ENCODE measurements at places on chromosomes 3 and 15.

DNA sequence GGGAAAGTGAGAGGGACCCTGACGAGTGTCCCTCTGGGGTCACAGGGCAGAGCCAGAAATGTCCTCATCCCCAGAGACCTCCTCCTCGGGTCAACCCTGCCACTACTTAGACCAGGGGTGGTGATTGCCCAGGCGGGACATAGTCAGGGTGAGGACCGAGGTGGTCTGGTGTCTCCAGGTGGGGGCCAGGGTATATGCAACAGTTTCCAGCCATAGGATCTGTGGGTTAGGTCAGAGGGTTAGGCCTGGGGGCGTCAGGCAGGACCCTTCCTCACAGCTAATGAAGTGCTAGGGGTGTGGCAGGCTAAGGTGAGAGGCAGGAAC lies 22.3 kb upstream of the FBLN2 start:
- H3K4me3 ChIP-seq = no peak overlapping the region
- no peak for DNase-seq
- H3K4me1 ChIP-seq = peaks cover 23% of the 10 kb centered on the region
- peak overlapping the region; percentile 98 for H3K27ac ChIP-seq

DNA sequence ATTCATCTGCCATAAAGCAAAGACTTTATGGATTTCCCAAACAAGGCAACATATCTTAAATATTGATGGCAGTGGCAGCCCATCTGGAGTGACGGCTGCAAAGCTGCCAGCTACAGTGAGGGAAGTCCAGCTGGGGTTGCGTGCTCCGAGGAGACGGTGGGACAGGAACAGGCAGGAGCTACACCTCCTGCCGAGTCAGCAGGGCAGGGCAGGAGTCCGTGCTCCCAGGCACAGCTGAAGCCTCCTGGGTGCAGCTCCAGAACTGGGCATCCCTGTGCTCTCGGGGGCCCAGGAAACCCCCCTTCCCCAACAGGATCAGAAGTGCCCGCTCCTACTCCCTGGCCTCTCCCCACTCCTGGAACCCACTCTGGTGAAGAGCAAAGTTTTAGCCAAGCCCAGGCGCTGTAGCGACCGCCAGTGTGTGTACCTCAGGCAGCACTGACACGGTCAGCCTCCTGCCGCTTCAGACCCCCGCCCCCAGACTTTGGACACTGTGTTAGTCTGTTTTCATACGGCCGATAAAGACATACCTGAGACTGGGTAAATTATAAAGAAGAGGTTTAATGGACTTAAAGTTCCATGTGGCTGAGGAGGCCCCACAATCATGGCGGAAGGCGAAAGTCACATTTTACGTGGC lies 556.4 kb upstream of the CCDC54 start:
- H3K27me3 ChIP-seq = no peaks in the 10 kb centered on the region
- H3K4me1 ChIP-seq = peaks cover 15% of the 10 kb centered on the region
- no peak for DNase-seq
- H3K4me3 ChIP-seq = no peak overlapping the region
- H3K27ac ChIP-seq = no peak overlapping the region
- no peaks in the 10 kb centered on the region for H3K36me3 ChIP-seq

GRCh38 chr3:5181469-5182141 lies 5.9 kb upstream of the EDEM1 start:
- peaks cover 23% of the 10 kb centered on the region for H3K36me3 ChIP-seq
- no peak overlapping the region for H3K4me3 ChIP-seq
- no peaks in the 10 kb centered on the region for H3K27me3 ChIP-seq
- no peak for DNase-seq

DNA sequence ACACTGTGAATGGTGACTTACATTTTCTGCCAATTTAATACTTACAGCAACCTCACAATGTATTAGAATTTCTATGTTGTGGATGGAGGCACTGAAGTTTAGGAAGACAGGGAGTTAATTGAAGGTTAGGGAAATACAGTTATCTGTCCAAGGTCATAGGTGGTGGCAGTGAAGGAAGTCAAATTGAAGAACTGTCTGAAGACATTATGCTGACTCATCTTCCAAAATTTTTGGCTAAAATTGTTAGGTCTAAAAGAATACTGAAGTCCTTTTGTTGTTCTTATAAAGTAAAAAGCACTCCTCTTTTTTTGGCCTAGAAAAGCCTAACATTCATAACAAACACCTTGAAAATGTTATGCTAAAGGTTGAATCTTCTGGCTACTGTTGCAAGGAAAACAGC lies 27.7 kb downstream of the EMC4 start:
- DNase-seq = peak; percentile 1
- no peaks in the 10 kb centered on the region for H3K27me3 ChIP-seq
- peaks cover 17% of the 10 kb centered on the region for H3K36me3 ChIP-seq
- no peak overlapping the region for H3K27ac ChIP-seq

- no peak overlapping the region for H3K27ac ChIP-seq
- no peaks in the 10 kb centered on the region for H3K36me3 ChIP-seq
- peaks cover 13% of the 10 kb centered on the region for H3K4me1 ChIP-seq
- no peak for DNase-seq
- H3K27me3 ChIP-seq = no peaks in the 10 kb centered on the region
Observed at GRCh38 chr3:182730675-182731042, 62.6 kb upstream of the ATP11B start.

- H3K4me1 ChIP-seq = no peaks in the 10 kb centered on the region
- DNase-seq = peak; percentile 4
- H3K27ac ChIP-seq = no peak overlapping the region
- no peaks in the 10 kb centered on the region for H3K27me3 ChIP-seq
Observed at GRCh38 chr3:20546636-20547035, 360.6 kb upstream of the SGO1 start.

GRCh38 chr3:116005404-116005803 lies 382.1 kb downstream of the GAP43 start:
- H3K36me3 ChIP-seq = no peaks in the 10 kb centered on the region
- 0 out of 2 replicates have a peak overlapping the region, but pooled peaks have one; percentile 7 for H3K4me3 ChIP-seq
- H3K4me1 ChIP-seq = peaks cover 40% of the 10 kb centered on the region
- H3K27ac ChIP-seq = peak overlapping the region; percentile 95
- H3K27me3 ChIP-seq = no peaks in the 10 kb centered on the region

DNA sequence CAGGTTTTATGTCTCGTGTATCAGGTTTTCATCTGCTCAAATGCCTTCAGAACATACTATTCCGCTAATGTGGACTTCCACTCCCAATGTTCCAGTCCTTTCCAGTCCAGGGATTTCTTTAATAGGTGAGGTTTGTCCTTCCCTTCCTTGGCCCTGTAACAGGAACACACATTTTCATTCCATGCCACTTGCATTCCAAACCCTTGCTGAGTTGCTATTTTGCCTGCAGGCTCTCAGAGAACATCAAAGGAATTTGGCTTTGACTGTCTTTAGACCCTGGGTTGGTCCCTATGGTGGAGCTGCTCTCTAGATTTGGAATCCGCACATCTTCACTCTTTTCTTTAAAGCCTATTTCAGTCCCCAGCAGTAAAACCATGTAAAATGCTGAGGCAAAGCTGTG lies 12.3 kb upstream of the ALCAM start:
- H3K4me3 ChIP-seq = no peak overlapping the region
- DNase-seq = peak; percentile 34
- H3K27me3 ChIP-seq = no peaks in the 10 kb centered on the region
- peak overlapping the region; percentile 49 for H3K27ac ChIP-seq

DNA sequence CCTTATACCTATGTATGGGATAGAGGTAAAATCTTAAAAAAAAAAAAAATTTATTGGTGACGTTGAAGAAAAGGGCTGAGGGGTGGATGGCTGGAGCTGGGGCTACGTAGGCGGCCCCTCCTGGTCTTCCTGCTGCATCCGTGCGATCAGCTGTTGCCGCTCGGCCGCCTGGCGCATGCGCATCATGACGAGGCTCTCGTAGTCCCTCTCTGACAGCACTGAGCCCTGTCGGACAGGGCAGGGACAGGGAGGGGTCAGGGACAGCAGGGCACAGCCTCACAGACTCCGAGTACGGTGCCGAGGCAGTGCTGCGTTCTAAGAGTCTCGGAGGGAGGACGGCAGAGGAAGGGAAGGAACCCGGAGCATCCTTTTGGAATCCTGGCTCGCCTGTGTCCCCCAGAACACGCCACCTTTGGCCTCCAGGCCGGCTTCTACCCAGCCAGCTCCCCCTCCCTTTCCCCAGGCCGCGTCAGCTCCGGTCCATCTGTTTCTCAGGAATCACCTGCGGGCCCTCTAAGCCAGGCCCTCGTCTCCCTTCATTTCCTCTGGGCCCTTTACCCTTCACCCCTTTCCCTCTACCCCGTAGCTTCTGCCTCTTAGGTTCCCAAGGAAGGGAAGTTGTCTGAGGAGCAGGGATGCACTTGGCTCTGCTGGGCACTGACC lies 1.8 kb upstream of the C15orf62 start:
- no peaks in the 10 kb centered on the region for H3K36me3 ChIP-seq
- H3K4me1 ChIP-seq = peaks cover 33% of the 10 kb centered on the region
- no peak overlapping the region for H3K27ac ChIP-seq
- no peak for DNase-seq
- H3K4me3 ChIP-seq = no peak overlapping the region
- H3K27me3 ChIP-seq = no peaks in the 10 kb centered on the region

DNA sequence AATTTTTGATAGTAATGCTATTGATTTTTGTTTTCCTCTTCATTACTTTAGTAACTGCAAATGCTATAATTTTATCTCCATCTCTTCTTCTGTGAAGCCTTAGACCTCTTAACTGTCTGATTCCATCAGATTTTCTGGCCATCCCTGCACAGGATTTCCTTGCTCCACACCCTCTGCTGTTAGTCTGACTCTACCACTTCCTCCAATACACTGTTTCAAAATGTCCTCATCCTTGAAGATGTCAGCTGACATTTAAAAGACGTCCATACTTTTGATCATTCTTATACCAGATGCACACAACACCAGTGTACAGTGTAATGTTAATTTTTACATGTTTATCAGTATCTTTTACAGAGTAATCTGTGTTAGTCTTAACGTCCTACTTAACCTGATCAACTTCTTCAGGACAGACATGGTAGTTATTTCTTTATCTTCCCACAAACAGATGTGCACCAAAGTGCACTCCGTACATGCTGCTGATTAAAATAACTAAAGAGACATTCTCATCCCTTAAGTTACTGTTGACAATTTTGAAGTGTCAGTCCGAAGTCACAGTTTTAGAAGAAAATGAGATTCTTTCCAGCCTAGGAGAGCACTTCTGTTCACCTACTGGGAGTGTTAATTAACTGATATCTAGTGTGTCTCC lies 102.4 kb upstream of the RASGRP1 start:
- DNase-seq = no peak
- peaks cover 57% of the 10 kb centered on the region for H3K27me3 ChIP-seq
- no peak overlapping the region for H3K27ac ChIP-seq
- no peak overlapping the region for H3K4me3 ChIP-seq
- no peaks in the 10 kb centered on the region for H3K36me3 ChIP-seq

DNA sequence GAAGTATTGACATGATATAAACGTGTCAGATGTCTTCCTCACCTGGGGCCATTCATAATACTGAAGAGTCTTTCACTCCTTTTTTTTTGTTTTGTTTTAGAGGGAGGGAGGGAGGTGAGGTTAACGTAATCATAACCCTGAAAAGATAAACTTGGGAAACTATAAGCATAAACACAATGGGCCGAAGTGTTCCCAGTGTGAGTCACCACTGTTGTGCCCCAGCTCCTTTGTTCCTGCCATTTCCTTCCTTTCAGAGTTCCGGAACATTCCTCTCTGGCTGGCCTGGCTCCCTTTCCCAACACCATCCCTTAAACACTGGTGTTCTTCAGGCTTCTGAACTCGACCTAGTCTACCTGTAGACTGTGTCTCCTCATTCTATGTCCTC lies 18.6 kb downstream of the PLD1 start:
- H3K27ac ChIP-seq = no peak overlapping the region
- DNase-seq = peak; percentile 19
- peaks cover 4% of the 10 kb centered on the region for H3K27me3 ChIP-seq
- H3K4me3 ChIP-seq = no peak overlapping the region

- DNase-seq = no peak
- peaks cover 11% of the 10 kb centered on the region for H3K36me3 ChIP-seq
- 0 out of 2 replicates have a peak overlapping the region, but pooled peaks have one; percentile 75 for H3K4me3 ChIP-seq
- H3K27ac ChIP-seq = no peak overlapping the region
Observed at GRCh38 chr3:49016414-49017228, 1.8 kb downstream of the DALRD3 start.

GRCh38 chr3:65938676-65939075 lies 100.0 kb downstream of the MAGI1 start:
- DNase-seq = no peak
- H3K4me3 ChIP-seq = peak overlapping the region; percentile 48
- H3K4me1 ChIP-seq = peaks cover 26% of the 10 kb centered on the region
- no peaks in the 10 kb centered on the region for H3K36me3 ChIP-seq
- no peaks in the 10 kb centered on the region for H3K27me3 ChIP-seq

- H3K4me1 ChIP-seq = no peaks in the 10 kb centered on the region
- peaks cover 6% of the 10 kb centered on the region for H3K27me3 ChIP-seq
- H3K27ac ChIP-seq = no peak overlapping the region
- no peaks in the 10 kb centered on the region for H3K36me3 ChIP-seq
- DNase-seq = no peak
Observed at GRCh38 chr3:17964108-17964507, 221.7 kb upstream of the TBC1D5 start.

DNA sequence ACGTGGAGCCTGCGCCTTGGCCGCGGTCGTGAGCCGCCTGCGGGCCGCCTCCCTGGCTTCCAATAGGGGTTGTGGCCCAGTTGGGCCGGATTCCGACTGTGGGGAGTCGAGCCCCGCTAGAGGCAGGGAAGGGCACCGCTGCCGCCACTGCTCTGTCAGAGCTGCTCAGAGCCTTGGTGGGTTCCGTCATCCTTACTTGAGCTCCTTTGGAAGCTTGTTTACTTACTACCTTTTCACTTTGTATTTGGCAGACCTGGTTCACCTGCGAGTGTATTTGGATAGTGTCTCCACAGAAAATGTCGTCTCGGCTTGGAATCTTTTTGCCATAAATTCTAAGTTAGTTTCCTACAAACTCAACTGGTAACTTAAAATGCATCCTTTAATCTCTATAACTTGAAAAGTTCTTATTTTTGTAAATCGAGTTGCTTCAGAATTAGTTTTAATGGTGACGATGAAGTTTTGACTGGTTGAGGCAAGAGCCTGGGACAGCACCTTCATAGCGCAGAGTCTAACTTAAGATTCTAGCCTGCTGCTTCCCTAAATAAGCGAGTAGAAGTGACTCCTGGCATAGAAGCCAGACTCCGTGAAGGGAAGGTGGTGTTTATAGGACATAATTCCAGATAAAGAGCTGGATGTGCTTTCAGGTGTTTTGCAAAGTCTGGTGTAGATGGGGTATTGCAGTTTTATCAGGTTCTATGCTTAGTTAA lies 800 bp downstream of the DAG1 start:
- peak overlapping the region; percentile 77 for H3K4me3 ChIP-seq
- no peaks in the 10 kb centered on the region for H3K36me3 ChIP-seq
- H3K27me3 ChIP-seq = no peaks in the 10 kb centered on the region
- DNase-seq = peak; percentile 48

DNA sequence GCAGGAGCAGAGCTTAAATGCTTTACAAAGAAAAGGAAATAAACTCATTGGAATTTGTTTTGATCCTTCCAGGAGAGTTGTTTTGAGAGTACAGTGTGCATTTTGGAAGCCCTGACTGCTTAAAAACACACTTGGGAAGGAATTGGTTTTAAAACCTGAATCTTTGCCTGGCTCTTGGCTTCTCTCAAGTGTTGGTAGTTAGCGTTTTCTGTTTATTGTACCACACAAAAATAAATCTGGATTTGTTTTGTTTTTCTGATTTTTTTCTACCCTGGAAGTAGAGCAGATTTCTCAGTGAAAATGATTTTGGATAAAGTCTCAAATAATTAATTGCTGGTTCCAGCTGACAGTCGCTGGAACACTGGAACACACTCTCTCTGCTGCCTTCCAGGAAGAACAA lies 90.6 kb downstream of the CHST2 start:
- H3K4me3 ChIP-seq = no peak overlapping the region
- H3K27ac ChIP-seq = no peak overlapping the region
- H3K36me3 ChIP-seq = no peaks in the 10 kb centered on the region
- no peaks in the 10 kb centered on the region for H3K27me3 ChIP-seq

- no peak for DNase-seq
- no peak overlapping the region for H3K4me3 ChIP-seq
- H3K27ac ChIP-seq = no peak overlapping the region
- no peaks in the 10 kb centered on the region for H3K27me3 ChIP-seq
- peaks cover 14% of the 10 kb centered on the region for H3K4me1 ChIP-seq
Observed at GRCh38 chr3:188559856-188560255, 405.9 kb downstream of the LPP start.

Data from GM23248 (cell line).